ENCODE measurements at places on chromosomes 6 and 20.

- no peak for DNase-seq
Observed at GRCh38 chr20:10423735-10424134, 10.3 kb downstream of the MKKS start.

GRCh38 chr20:52432740-52433139 lies 241.2 kb upstream of the ZFP64 start:
- no peak for DNase-seq

GRCh38 chr6:41652866-41653652 lies 14.8 kb downstream of the MDFI start:
- DNase-seq: no peak

- no peak for DNase-seq
Observed at GRCh38 chr20:54093423-54094267, 23.3 kb upstream of the BCAS1 start.

- no peak for DNase-seq
Observed at GRCh38 chr20:40241596-40242343, 447.3 kb downstream of the MAFB start.

DNA sequence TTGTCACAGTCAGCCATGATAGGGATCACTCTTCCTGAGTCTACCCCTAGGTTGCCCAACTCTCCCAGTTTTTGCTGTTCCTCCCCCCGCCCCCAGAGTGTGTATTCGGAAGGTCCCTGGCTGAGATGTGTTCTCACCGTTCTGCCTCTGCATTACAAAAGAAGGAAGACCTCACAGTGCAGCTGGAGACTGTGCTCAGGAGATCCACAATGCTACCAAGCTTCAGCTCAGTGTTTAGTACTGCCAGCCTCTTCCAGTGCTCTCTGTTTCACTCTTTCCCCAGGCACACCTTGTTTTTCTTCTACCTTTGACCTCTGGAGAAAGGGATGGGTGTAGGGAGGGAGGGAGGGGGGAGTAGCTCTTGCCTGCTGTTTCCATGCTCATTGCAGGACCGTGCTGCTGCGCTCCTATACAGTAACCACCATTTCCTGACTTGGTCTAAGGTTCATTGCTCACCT lies 13.4 kb upstream of the MOCS1 start:
- no peak for DNase-seq

DNA sequence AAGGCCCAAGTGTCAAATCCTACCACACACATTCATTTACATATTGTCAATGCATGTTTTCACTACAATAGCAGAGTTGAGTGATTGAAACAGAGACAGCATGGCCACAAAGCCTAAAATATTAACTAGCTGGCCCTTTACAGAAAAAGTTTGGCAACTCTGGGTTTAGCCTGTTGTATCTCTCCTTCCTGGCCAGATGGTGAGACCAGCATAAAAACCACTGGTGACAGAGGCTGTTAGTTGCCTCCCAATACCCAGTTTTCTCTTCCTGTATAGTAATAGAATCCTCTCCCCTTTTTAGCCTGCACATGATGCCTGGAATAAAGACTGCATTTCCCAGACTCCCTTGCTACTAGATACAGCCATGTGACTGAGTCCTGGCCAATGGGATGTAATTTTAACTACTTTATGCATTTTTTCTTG lies 100.0 kb upstream of the TAB2 start:
- DNase-seq: no peak

DNA sequence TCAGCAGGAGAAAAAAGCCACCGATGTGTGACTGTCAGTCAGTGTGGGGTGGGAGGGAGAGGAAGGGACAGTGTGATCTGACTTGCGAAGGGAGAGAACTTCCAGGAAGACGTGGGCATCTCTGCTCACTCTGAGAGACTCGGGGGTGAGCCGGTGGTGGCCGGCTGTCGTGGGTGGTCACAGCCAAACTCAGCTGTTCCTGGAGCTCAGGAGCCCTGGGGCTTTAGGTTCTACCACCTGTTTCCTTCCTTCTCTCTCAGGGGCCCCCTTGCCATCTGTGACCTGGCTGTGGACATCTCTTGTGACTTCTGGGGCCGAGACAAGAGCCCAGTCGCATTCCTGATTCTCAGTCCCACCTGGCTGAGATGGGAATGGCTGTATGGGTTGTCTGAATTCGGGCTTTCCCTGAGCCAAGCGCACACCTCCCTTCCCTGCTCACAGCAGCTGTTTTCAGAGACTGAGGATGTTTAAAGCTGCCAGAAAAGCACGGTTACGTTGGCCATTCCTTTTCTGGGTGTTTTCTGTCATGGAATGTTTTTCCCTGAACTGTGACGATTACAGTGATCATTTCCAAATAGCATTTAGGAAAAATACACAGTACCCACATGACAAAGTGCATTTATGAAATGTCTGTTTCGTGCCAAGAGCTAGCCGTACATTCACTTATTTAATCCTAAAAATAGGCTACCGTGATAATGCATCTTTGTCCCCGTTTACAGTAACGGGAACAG lies 36.5 kb downstream of the SYNJ2 start:
- DNase-seq: no peak

DNA sequence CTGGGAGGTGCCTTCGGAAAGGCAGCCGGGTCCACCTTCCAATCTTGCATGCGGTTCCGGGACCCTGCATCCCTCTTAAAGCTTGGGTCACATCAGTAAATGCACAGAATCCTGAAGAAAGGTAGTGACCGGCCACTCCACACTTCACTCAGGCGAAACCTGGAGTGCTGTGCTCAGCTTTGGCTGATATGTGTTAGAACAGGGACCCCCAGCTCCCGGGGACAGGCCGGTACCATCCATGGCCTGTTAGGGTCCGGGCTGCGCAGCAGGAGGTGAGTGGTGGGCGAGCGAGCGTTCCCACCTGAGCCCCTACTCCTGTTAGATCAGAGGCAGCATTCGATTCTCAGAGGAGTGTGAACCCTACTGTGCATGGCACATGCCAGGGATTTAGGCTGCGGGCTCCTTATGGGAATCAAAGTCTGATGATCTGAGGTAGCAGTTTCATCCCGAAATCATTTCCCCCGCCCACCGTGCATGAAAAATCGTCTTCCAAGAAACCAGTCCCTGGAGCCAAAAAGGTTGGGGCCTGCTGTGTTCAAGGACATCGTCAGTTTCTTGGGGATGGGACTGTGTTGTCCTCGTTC lies 143.0 kb downstream of the ERMARD start:
- DNase-seq: no peak

Data from GM06990 (cell line).